Ecto neural progenitor cell (in vitro differentiated cells): ENCODE measurements at places on chromosomes 2 and 18.

DNA sequence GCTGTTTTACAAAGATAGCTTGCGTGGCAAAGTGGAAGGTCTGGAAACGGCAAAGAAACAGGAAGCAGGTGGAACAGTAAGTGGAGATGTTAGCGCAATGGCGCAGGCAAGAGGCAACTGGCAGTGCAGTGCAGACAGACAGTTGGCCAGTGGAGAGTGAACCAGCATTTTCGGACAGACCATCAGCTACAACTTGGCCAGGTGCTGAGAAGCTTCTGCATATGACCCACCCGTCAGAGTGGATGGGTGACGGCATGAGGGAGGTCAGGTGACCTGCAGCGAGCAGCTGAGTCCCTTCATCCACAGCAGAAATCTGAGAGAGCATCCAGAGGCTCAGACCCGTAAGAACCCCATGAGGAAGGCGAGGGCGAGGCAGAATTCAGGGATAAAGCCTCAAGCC lies 33.8 kb downstream of the NPC1 start:
- DNase-seq: no peak

- DNase-seq: no peak
These were observed 16.0 kb upstream of the SNORC start for GRCh38 chr2:232854082-232854481.

DNA sequence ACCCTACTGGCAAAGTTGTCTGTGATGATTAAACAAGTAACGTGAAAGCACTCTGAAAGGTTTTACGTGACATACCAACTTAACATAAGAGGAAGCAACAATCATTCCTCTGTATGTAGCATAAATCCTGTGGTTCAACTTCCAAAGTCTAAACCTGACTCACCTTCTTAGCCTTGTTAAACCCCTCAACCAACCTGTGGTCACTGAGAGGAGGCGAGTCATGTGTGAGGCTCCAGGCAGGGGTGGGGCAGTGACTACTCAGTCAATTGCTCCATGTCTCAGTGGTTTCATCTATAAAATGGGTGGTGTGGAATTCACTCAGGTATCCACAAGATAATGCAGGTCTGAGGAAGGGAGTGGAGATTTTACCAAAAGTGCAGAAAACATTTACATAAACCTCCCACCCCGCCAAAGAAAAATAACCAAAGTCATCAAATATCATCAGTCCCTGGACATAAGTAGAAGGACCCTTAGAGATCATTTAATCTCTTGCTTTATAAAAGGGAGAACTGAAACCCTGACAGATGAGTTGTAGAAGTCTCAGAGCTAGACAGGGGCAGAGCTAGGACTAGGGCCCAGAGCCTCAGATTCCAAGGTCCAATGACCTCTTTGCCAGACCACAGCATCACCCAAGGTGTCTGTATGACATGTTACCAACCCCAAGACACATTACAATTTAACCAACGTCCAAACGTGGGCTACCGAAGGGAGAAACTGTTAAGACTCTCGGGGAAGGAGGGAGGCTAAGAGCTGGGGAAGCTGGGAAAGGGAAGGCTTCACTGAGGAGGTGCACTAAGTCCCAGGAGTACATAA lies 3.7 kb upstream of the PCBP1 start:
- no peak for DNase-seq

DNA sequence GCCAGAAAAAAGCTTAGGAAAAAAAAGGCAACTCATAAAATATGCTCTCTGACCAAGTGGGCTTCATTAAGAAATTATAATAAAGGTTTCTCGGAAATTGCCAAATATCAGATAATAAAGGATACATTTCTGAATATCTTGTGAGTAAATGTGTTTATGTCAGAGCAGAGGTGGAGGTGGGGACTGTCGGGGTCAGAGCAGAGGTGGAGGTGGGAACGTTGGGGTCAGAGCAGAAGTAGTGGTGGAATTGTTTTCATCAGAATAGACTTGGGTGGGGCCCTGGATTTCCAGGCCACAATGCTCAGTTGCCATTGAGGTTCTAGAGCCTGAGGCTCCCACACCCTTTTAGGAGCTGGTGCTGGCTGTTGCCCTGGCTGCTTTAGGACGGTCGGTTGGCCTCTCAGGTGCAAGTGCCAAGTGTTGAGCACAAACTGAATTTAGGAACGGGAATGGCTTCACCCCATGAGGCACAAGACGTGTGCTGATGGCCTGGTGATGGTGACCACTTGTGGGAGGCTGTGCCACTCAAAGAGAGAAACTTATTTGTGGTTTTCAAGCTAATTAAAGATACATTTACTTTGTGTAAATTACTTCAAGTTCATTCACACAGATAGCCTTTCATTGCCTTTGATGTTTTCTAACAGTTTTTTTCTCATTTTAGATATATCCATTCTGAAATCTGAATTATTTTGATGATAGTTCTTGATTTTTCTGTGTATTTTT lies 131.5 kb downstream of the ATP9B start:
- DNase-seq: peak; percentile 89

DNA sequence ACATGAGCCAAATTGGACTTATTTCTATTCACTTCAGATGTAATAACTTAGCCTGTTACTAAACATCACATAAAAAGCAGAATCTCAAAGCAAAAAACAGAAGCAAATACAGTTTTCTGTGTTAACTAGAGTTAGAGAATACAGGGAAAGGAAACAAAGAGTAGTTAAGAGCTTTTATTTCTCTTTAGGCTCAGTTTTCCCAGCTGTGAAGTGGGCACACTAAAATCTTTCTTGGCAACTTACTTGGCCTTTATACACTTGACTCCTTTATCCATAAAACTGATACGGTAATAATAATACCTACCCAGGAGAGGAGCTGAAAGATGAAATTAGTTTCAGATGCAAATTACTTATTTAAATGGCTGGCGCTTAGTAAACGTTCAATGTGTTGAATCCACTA lies 132.8 kb upstream of the SPATS2L start:
- no peak for DNase-seq

GRCh38 chr18:52337276-52337675 lies 2.7 kb upstream of the DCC start:
- DNase-seq: no peak

DNA sequence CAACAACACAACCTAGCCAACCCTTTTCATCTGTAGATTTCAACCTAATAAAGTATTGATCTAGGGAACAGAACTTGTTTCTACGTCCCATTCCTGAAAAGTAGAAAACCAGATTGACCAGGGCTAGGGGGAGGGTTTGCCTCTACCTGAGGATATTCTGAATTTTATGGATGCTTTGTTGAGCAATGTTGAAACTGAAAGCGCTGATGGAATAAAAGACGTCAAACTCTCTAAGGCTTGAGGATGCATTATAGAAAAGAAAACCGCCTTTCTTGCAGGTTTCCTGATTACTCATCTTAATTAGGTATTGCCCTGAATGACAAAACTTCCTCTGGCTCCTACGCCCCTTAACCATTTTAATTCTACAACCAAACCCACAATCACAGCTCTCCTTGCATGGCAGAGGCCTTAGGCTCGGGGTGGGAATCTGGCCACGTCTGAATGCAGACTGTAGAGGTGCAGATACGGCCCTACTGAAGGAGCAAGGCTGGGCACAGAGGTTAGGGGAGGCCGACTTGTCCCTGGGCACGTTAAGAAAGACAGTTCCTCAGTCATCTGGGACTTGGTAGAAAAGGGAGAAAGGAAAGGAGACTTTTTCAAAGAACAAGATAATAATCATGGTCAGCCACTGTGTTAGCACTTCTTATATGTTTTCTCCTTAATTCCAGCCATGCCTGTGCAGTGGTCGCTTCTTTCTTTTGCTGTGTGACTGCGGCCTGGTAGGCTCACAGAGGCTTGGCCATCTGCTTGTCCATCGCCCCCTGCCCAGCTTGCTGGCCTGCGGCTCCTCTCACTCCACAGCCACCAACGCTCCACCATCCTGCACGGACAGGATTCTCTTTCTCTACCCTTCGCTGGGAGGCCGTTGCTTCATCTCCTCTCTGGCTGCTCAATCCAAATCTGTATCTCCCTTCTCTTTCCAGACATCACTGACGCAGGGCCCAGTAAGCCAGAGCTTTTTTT lies 209.5 kb downstream of the VAPA start:
- DNase-seq: no peak

GRCh38 chr2:7089898-7090510 lies 172.8 kb downstream of the RNF144A start:
- no peak for DNase-seq

DNA sequence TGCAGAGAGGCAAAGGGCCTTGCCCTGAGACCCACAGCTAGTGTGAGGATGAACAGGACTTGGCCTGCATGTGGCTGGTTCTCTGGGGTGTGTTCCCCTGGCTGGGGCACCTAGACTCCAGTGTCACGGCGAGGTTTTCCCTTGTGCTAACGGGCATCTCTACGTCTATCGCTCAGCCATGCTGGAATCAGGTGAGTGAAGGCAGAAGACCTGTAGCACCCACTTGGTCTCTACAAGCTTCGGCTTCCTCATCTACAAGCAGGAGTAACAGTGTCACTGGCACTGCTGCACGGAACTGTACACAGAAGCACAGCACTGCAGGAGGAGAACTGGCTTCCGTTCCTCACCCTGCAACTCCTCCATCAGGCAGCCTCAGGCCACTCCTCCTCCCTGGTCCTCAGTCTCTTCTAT lies 30.6 kb downstream of the HS1BP3 start:
- no peak for DNase-seq

DNA sequence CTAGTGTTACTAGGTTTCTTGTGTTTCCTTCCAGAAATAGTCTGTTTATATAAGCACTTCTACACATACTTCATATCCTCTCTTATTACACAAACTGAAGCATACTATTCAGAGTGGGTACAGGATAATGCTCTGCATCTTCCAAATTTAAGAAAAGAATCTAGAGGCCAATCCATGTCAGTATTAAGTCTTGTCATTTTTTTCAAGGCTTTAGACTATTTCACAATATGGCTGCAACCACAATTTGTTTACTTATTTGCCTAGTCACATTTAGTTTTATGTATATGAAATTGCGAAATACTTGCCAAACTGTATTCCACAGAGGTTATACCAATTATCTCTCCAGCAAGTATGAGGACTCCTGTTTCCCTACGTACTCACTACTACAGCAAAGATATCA lies 27.9 kb downstream of the IWS1 start:
- no peak for DNase-seq

GRCh38 chr18:56238576-56238975 lies 399.8 kb downstream of the TXNL1 start:
- no peak for DNase-seq

DNA sequence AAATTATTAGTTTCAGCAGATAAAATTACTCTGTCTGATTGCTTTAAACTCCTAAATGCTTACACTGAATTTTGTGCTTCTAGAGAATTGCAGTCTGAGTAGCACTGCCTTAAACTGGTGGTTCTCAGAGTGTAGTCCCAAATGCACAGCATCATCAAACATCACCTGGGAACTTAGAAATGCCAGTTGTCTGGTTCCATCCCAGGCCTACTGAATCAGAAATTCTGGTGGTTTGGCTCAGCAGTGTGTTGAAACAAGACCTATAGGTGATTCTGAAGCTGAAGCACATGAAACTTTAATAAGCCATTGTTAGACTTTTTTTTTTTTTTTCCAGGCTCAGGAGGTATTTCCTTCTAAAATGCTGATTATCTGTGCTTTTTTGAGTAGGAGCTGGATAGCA lies 22.0 kb downstream of the EPC2 start:
- no peak for DNase-seq

- DNase-seq: peak; percentile 80
These were observed 20.0 kb upstream of the RESP18 start for GRCh38 chr2:219352448-219353023.

GRCh38 chr2:78811955-78812610 lies 213.4 kb upstream of the REG3G start:
- no peak for DNase-seq

- DNase-seq: no peak
These were observed 919 bp upstream of the SCN2A start for GRCh38 chr2:165238295-165238694.

DNA sequence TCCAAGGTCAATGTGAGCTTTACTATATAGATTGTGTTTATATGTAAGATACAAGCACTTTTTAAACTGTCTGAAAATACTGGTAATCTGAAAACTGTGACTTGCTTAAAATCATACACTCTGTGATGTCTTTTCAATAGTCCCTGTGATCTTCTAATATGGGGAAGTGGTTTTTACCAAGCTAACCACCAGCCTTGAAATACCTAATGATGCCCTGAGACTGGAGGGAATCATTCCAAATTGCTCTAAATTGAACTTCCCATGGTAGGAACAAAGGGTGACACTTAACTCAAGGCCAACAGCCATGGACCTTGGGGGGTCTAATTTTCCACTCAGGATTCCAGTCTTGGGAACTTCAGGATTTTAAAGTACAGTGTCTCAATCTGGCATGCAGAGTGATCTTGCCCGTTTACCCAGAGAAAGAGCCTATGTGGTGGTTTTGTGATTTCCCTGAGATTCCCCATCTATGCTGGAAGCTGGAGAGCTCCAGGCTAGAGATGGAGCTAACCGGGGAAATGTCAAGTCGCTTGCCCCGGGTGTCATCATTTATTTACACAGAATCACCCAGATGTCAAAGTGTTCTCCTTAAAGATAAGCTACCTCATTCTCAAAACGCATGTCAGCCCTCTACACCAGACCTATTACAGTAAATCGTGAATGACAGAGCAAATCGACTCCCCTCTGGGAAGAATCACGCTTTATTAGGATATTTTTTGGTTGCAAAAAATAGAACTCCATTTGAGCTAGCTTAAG lies 198.5 kb downstream of the SP3 start:
- DNase-seq: no peak

GRCh38 chr2:237480556-237480955 lies 6.5 kb upstream of the MLPH start:
- DNase-seq: no peak

- DNase-seq: no peak
These were observed 50.6 kb upstream of the EML6 start for GRCh38 chr2:54672590-54673456.

DNA sequence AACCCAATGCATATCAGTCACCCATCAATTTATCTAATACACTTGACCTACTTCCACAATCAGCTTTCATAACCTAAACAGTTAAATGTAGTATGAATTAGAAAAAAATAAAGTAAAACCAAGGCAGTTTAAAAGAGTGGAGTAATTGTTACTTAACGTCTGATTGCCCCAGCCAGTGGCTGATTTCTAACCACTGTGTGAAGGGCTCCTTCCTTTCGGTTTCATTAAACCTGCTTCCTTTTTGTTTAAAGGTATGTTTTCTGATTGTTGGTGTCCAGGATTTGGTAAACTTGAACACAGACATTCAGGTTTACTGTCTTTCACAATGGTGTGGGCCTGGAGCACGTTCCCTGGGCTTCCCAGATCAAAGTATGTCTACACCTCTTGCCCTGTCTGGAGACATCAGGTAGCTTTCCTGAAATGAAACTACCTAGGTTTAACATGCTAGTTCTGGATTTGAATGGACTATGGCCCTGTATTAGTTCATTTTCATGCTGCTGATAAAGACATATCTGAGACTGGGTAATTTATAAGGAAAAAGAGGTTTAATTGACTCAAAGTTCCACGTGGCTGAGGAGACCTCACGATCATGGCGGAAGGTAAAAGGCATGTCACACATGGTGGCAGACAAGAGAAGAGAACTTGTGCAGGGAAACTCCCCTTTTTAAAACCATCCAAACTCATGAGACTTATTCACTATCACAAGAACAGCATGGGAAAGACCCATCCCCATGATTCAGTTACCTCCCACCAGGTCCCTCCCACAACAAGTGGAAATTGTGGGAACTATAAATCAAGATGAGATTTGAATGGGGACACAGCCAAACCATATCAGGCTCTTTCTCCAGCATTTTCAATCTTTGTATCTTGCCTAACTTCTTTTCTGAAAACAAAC lies 605.2 kb upstream of the ID2 start:
- no peak for DNase-seq

- no peak for DNase-seq
These were observed 78.6 kb upstream of the GALNT5 start for GRCh38 chr2:157178874-157179273.

GRCh38 chr18:75124991-75125381 lies 84.0 kb downstream of the PTGR3 start:
- DNase-seq: no peak
